ENCODE measurements at places on chromosomes 1 and 21. TPM values are rescaled to one million over a fixed set of nuclear protein-coding genes. Genes with fewer than 3 reads are reported as not detected.

RABGAP1L gene
- total RNA-seq, result 44.2 TPM

TMEM69 gene
- total RNA-seq, result 7.7 TPM

PRRC2C gene
- 45.4 TPM for total RNA-seq

AMPD1 gene
- not detected for total RNA-seq

AVPR1B gene
- not detected for total RNA-seq

TEX50 gene
- total RNA-seq, result not detected

SPRR1A gene
- total RNA-seq, result not detected

CACNA1S gene
- total RNA-seq, result not detected

CD247 gene
- not detected for total RNA-seq

FAM167B gene
- not detected for total RNA-seq

PPFIA4 gene
- 24.6 TPM for total RNA-seq

GPR89A gene
- total RNA-seq, result 43.7 TPM

LRRC53 gene
- total RNA-seq, result not detected

GUCA2A gene
- total RNA-seq, result not detected

C8B gene
- not detected for total RNA-seq

TUFT1 gene
- 11.6 TPM for total RNA-seq

OR6K3 gene
- total RNA-seq, result not detected

CHI3L1 gene
- total RNA-seq, result 339 TPM

F13B gene
- not detected for total RNA-seq

ANGPTL7 gene
- not detected for total RNA-seq

OR6N1 gene
- total RNA-seq, result not detected

WDR64 gene
- not detected for total RNA-seq

NPHS2 gene
- not detected for total RNA-seq

SYPL2 gene
- total RNA-seq, result not detected

C4BPA gene
- not detected for total RNA-seq

RWDD3 gene
- 11.6 TPM for total RNA-seq

TEX38 gene
- not detected for total RNA-seq

SH3BGR gene
- 3.0 TPM for total RNA-seq

All from smooth muscle cell of the umbilical artery (primary cell).